ENCODE measurements at places on chromosomes 5 and 9.

- no peak for DNase-seq
These were observed 569.1 kb downstream of the ACTL7B start for GRCh38 chr9:108286638-108287206.

- no peak for DNase-seq
These were observed 62.3 kb upstream of the ZFR start for GRCh38 chr5:32506799-32507198.

GRCh38 chr9:104278929-104279496 is 184.9 kb downstream of the SMC2 start:
- DNase-seq, result no peak

DNA sequence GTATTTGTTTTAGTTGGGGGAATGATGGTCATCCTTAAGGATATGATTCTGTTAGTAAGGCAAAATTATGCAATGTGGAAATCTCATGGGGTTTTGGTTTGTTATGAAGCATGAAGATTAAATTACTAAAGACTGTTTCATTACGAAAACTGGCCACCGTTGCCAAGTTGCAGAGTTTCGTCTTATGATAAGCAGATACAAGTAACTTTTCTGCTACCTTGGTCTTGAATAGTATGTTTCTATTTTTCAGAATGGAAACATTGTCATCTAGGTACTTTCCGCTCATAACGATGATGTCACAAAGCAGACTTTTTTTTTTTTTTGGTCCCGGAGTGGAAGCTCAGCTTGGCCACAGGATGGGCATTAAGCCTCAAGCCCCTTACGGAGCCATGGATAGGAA is 4.2 kb downstream of the CCNI2 start:
- no peak for DNase-seq

GRCh38 chr9:69542942-69543704 is 129.0 kb downstream of the APBA1 start:
- no peak for DNase-seq

DNA sequence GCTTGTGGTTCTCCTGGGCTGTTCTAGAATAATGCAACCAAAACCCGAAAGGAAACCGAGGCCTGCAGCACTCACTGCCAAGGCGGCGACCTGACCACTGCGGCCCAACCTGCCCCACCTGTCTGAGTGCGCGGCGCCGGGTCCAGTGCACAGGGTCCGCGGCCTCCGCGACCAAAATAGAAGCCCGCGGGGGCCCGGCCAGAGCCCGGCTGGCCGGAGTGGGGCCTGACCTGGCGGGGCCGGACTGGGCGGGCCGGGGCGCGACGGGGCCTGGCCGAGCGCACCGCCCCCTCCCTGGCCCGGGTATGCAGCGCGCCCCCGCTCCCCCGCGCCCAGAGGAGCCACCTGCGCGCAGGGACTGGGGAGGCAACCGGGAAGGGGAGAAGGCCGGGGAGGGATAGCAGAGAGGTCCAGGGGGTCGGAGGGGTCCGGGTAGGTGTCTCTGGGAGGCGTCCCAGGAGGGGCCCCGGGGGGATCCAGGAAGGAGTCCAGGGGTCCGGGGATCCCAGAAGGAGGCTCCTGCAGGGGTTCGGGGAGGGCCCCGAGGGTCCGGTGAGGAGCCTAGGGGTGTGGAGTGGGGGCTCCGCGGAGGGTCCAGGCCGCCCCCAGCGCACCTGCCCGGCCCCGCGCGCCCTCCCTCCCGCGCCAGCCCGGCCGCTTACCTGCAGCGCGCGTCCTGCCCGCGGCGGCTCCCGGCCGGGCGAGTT is 503 bp downstream of the SEMA4D start:
- no peak for DNase-seq

DNA sequence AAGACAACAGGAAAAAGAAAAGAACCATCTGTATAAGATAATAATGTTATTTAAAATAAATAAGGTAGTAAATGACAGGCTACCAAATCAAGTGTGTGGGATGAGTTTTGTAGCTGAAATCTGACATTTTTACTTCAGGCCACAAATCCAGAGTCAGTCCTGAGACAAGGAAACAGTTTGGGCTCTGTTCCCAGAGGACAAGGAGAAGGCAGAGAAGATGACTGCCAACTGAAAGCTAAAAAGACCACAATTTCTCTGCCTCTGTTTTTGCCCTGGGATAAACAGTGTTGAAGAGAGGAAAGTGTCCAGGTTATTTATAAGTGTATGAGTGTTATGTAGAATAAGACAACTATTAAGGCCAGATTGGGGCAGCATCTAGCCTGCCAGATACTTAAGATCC is 180.5 kb downstream of the NFIB start:
- no peak for DNase-seq

GRCh38 chr9:36717276-36717675 is 144.6 kb downstream of the MELK start:
- no peak for DNase-seq

- no peak for DNase-seq
These were observed 226.2 kb downstream of the KIF4B start for GRCh38 chr5:155239803-155240202.

- no peak for DNase-seq
These were observed 342.9 kb upstream of the RPS23 start for GRCh38 chr5:82620957-82621600.

- no peak for DNase-seq
These were observed 52.1 kb downstream of the CTNND2 start for GRCh38 chr5:11851965-11852716.

DNA sequence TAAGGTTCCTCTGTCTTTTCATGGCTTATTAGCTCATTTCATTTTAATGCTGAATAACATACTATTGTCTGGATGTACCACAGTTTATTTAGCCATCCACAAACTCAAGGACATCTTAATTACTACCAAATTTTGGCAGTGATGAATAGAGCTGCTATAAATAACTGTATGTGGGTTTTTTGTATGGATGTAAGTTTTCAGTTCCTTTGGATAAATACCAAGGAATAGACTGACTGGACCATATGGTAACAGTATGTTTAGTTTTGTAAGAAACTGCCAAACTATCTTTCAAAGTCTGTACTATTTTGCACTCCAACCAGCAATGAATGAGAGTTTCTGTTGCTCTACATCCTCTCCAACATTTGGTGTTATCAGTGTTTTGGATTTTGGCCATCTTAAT is 38.7 kb downstream of the SCAMP1 start:
- DNase-seq, result no peak
